ENCODE measurements at places on chromosomes 7 and 10.
A peak's percentile ranks its signal among the peaks of the same experiment; 100 is the strongest.

DNA sequence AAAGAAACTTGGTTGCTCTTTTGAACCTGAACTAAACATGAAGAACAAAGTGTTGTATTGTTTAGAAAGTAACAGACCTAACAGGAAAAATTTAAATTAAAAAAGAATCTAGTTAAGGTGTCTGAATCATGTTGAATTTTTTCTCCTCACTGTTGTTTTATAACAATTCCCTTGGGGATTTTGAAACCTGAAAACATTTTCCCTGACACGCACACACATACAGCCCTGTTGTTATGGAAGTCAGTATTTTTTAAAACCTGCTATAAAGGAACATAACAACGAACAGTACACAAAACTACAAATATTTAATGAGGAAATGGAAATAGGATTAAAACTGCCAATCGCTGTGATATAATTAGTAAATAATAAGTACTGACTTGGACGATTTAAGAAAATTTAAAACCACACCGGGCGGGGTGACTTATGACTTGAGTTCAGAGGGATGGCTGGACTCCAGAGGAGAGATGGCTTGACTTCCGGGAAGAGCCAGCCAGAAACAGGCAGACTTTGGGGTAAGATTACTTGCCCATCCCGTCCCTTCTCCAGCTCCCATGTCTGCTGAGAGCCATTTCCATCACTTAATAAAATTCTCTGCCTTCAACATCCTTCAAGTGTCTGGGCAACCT is 16.2 kb upstream of the SPOCK2 start:
- DNase-seq = no peak

DNA sequence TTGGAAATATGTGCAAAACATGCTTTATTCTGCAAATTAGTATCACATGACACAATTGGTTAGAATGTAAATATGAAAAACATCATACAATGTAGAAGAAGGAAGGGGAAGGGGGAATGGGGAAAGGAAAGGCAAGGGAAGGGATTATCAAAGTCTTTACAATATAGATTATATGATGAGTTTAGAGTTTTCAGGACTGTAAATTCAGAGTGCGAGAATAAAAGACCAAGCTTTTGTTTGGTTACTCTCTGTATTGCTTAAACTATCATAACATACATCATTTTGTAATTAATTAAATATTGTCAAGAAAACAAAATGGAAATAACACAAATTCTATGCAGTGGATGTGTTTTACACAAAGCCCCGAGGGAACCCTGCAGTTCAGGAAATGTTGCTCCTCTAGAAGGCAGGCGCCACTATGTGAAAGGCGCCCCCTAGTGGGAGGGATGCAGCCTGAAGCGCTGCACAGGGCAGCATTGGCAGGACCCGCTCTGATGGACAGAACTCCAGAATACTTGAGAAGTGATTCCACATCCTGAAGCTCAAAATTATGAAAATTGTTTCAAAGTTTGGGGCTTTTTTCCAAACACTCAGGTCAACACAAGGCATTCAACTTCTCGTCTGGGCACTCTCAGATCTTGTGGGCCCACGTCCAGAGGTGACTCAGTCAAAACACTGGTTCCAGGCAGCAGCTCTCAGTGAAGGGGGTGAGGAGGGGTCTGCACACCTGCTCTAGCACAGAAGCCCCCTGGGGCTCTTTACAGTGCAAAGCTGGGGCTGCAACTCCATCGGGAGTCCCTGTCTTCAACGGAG is 31.6 kb upstream of the TMEM254 start:
- peak; percentile 69 for DNase-seq

- no peak for DNase-seq
These were observed 14.5 kb upstream of the THSD7A start for GRCh38 chr7:11846361-11846955.

GRCh38 chr7:35617041-35617440 is 77.9 kb downstream of the HERPUD2 start:
- no peak for DNase-seq

GRCh38 chr7:20282959-20283358 is 47.7 kb upstream of the ITGB8 start:
- no peak for DNase-seq

DNA sequence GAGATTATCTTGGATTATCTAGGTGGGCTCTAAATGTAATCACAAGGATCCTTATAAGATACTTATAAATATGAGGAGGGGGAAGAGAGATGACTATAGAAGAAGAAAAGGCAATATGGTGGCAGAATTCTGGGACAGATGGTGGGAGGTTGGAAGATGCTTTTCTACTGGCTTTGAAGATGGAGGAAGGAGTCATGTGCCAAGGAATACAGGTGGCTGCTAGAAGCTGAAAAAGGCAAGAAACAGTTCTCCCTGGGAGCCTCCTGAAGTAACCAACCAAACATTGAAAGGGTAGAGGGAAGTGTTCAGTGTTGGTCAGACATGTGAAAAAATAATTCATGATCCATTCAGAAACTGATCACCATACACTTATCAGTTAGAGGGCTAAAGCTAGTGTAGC is 213.3 kb downstream of the WDR11 start:
- no peak for DNase-seq

DNA sequence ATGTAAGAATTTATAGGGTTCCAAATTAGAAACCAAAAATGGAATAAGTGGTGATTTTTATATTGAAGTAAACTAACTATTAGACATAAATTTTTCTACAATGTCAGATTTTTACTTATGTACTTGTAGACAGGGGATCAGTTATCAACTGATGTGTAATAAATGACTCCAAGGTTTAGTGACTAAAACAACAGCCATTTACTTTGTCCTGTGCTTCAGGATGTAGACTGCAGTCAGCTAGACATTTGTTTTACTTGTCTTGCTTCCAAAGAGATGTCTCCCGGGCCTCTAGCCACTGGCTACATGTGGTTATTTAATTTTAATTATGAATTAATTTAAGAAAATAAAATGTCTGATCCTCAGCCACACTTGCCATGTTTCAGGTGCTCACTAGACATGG is 249.7 kb upstream of the IGFBP3 start:
- no peak for DNase-seq

GRCh38 chr10:111648046-111648445 is 535.5 kb downstream of the GPAM start:
- no peak for DNase-seq

- DNase-seq = no peak
These were observed 64.5 kb downstream of the DNMBP start for GRCh38 chr10:99945263-99945662.

- no peak for DNase-seq
These were observed 89.2 kb downstream of the AOAH start for GRCh38 chr7:36635091-36635490.

GRCh38 chr7:10122551-10123100 is 851.0 kb upstream of the PHF14 start:
- no peak for DNase-seq

DNA sequence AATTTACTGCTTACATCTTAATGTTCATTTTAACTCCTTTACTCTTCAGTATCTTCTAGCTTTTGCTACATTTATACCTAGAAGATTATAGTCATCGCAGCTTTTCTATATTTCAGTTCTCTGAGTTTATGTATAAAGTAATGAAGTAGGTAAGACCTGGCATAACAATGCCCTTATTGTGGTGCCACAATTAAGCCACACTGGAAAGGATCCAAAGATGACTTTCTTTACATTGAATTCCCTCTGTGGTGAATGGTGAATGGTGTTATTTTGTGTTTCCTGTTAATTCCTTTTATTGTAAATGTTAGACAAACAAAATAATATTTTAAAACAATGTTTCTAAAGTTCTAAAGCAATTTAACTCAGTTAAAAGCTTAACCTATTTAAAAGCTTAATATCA is 36.2 kb downstream of the SEMA3D start:
- DNase-seq = no peak

DNA sequence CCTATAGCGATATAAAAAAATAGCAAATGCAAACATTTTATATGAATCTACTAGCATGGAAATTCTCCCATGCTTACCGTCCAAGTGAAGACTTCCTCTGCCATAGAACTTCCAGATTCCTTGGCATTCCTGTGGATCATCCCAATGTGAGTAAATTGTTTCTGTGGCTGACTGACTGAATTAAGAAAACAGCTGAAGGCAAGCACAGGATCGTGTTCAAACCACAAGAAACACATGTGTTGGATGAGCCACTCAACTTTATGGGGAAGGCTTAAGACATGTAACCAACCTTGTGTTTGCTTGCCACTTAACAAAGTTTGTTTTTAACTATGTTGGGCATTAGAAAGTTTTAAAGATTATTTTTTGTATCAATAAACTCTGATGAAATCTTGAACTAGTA is 2.6 kb upstream of the MYPN start:
- no peak for DNase-seq

- no peak for DNase-seq
These were observed 336.4 kb downstream of the NRG3 start for GRCh38 chr10:82211346-82211745.

- DNase-seq = no peak
These were observed 12.3 kb upstream of the ASCC1 start for GRCh38 chr10:72228318-72228751.

- no peak for DNase-seq
These were observed 514.3 kb upstream of the ADARB2 start for GRCh38 chr10:2251631-2252030.

DNA sequence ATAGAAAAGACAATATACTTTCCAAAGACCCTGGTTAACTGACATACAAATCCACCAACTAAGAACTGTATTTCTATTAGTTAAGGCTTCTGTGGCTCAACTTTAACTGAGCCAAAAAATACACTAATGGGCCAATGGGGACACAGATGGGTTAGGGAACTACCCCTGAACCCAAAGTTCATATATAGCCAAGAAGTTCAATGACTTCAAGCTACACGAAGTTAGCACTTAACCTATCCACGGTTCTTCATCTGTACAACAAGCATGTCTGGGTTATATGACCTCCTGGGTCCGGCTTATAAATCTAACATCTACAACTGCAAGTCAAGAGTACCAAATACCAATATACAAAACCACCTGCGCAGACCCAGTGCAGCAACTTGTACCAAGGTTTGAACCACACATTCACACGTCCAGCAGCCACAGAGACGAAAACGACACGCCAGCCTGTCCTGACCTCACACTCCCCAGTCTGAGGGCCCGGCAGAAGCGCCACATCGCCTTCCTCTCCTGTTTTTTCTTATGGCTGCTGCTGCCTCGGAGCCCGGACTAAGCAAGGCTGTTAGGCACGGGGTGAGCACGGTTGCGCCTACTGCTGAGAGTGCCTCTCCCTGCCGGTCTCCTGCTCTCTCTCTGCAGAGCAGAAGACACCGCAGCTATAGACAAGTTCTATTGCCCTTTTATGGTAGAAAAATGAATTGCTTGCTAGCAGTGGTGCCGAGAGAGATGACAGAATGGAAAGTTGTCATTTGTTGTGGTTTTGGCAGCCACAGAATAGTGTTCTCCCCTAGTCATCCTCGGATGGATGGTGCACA is 86.3 kb downstream of the RNF216 start:
- DNase-seq = peak; percentile 78

DNA sequence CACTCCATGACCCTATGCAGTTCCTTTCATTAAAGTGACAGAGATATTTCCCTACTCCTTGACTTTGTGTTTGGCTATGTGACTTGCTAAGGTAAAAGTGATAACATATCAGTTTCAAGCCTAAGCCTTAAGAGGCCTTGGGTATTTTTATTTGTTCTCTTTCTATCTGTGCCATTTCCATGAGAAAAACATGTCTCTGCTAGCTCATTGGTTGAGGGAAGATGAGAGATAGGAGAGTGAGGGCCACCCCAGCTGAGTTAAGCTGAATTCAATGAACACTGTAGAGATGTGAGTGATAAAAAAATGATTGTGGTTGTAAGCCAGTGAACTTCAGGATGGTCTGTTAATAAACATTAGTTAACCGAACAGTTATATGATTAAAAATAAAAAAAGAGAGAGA is 13.4 kb downstream of the TASOR2 start:
- no peak for DNase-seq

DNA sequence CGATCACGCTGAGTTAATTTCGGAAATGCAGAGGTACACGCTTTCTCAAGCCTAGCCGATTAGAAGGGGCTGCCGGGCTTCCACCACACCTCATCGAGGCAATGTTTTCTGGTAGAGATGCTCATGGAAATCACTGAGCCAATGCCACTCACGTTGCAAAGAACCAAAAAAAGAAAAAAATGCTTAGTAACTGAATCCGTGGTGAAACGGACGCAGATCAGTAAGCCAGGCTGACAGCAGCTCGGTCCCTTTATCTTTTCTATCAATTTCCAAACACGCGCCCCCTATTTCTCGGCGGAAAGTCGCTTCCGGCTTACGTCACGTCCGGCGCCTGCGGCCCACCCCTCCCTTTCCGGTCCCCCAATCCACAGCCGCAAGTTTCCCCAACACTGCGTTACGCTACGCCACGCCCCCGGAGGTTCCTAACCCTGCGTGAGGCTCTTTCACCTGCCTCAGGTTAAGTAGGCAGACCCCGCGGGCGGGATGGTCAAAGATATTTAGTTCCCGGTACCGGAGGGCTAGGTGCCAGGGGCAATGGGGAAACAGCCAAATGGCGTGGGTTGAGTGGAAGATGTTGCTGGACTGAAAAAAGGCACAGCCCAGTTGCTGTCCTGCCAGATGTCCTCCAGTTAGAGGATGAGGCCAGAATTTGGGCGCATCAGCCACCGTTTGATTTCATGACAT is at the start of gene NSUN6:
NSUN6 (minus strand) TSS at position 264 of the 684 bp plus-strand sequence. CDS start 384 bp downstream, outside the sequence.
- DNase-seq = peak; percentile 89

GRCh38 chr10:128047351-128047750 is 78.9 kb downstream of the MKI67 start:
- peak; percentile 89 for DNase-seq

DNA sequence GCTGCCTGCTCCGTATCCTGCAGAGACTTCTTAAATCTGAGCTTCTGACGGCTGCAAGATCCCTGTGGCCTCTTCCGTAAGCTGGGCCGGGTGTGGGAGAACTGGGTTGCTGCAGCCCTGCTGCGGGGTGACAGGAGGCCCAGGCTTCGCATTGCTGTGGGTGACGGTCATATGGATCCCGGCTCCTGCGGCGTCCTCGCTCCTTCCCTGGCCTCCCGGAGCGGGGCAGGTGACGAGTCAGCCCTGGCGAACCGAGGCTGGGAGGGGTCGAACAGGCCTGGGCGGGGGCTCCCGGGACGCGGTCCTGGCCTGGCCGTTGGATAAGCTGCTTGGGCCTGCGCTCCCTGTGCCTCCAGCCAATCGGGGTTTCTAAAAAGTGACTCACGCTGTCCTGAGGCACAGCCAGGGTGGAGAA is 7.8 kb upstream of the UBE2D1 start:
- no peak for DNase-seq

DNA sequence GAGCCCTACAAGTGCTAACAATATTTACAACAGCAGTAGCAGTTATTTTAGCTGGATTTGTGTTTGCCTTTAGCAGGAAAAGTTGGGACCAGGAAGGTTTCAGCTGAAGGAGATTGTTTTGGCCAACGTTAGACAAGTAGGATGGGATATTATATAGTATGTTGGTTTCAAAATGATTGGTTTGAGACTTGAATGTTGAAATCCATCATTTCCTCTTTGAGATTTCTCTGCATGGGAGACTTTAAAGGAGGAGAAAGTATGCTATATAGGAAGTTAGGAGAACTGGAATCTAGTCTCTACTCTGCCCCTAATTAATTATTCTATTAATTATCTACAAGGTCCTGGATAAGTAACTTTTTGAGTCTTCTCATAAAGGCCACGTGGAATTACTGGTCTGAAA is 263.8 kb downstream of the PTEN start:
- no peak for DNase-seq

- no peak for DNase-seq
These were observed 41.3 kb downstream of the CCDC6 start for GRCh38 chr10:59865101-59865500.

GRCh38 chr7:69256634-69257081 is 341.6 kb upstream of the AUTS2 start:
- DNase-seq = no peak

All from stimulated activated CD4-positive, alpha-beta T cell treated with anti-CD3 and anti-CD28 coated beads, Interleukin-4, amount 100 ng/mL, for 4 hours (primary cell).